ENCODE measurements at places on chromosomes 1 and 21.

DNA sequence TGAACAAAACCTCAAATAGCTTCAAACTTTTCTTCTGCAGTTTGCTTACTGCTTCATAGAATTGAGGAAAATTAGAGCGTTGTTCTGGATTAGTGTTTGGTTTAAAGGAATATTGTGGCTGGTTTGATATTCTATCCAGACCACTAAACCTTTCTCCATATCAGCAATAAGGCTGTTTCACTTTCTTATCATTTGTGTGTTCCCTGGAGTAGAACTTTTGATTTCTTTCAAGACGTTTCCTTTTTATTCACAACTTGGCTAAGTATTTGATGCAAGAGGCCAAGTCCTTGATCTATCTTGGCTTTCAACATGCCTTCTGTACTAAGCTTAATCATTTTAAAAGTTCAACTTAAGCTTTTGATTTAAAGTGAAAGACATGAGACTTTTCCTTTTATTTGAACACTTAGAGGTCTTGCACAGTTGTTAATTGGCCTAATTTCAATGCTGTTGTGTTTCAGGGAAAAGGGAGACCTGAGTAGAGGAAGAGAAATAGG is 359.1 kb downstream of the S1PR1 start:
- DNase-seq: no peak

DNA sequence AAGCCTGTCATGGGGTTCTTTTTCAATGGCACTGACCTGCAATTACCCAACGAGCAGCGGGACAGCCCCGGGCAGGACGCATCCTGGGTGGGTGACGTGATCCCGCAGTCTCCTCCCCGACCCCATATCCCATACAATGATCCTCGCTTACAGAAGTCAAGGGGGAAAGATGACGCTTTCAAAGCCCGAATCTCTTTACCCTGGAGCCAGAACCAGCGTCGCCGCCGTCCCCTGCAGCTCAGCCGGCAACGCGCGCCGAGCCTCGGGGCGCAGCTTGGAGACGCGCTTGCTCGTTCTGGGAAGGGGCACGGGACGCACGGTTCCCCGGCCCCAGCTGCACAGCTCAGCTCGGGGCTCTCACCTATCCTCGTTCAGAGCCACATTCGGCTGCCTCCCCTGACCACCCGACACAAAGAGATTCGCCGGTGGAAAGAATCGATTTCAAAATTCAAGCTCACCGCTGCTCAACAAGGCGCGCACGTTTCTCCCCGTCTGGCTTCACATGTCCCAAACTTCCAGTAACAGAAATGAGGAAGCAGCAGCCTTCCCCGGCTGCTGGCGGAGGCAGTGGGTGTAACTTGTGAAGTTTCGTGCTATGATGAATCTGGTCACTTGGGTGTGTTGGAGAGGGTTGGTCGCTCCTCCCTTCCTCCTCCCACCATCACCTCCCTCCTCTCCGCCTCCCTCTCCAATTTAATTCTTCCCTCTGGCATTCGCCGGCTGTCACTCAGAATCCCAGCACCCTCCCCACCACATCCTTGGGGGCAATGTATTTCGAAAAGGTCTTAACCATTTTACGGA is at the start of gene TIAM1:
Gene TIAM1 (minus strand): TSS at position 582 of the 801 bp plus-strand sequence. CDS start 77,289 bp downstream, outside the sequence.
- DNase-seq: peak; percentile 76

DNA sequence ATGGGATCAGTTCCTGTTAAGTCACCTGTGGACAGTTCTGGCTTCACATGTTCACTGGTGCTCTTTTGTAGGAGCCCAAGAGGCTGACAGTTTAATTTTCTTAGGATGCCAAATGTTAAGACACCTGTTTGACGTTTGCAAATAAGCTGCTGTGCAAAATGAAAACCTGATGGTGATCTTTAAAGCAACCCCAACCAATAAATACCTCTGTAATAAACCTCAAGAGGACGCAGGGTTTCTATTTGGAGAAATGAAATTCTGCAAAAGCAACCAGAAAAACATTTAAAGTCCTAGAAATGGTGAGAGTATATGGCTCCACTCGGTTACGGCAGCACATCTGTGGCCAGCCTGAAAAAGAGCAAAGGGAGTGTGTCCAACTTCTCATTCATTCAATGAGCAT is 5.7 kb upstream of the RHEX start:
- DNase-seq: no peak

DNA sequence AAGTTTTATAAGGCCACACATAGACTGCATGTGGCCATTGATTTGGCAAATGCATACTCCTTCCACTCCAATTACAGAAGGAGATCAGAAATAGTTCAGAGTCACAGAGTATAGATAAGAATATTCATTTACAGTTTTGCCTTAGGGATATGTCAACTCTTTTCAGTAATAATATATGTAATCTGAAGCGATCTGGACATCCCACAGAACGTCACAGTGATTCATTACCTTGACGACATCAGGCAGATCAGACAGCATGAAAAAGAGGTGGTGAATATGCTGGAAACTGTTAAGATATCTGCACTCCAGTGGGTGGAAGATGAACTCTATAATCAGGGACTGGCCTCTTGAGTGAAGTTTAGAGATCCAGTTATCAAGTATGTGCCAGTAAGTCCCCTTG is 240.4 kb downstream of the DPYD start:
- no peak for DNase-seq

GRCh38 chr1:107899655-107900054 is 65.3 kb downstream of the VAV3 start:
- no peak for DNase-seq

DNA sequence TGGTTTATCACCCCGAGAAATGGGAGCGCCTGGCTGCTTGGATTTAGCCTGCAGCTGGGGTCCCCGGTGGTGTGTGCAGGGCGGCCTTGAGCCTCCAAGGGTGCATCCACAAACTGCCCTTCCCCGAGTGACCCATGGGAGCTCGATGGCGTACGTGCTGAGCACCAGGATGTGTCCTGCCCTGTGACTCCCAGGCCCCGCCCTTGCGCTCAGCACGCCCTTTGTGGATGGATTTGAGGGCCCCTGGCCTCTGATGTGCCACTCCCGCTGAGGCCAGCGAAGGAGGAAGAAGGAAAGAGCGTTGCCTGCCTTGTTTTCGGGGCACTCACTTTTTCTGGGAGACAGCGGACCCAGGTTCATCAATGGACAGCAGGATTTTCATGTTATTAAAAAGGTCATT is 1.7 kb upstream of the TFF3 start:
- DNase-seq: peak; percentile 36

- DNase-seq: peak; percentile 93
These were observed 21.1 kb upstream of the SRSF4 start for GRCh38 chr1:29202584-29203340.

GRCh38 chr21:45328198-45329091 is 40.8 kb upstream of the POFUT2 start:
- DNase-seq: no peak

DNA sequence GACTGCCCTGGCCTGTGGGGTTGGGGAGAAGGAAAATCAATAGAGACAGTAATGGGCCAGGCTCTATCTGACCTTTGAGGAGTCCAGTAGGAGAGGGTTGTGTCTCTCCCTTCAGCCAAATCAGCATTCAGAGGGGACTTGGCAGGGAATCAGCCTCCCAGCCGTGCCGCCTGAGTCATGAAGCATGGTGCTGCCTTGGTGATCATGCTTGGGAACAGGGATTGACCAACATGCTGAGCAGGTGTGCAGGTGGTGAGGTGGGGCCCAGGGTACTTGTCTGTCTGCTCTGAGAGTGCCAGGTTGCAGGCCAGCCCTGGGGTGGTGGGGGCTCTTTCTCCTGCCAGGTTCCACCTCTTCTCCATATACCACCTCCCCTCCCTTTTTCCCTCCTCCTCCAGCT is 58.9 kb upstream of the TLR5 start:
- DNase-seq: no peak

Measured in ecto neural progenitor cell (in vitro differentiated cells).